Large intestine (tissue), 12 donors: ENCODE measurements at places on chromosomes 2 and 18. TPM values are rescaled to one million over a fixed set of nuclear protein-coding genes. Genes with fewer than 3 reads are reported as not detected.

DNA sequence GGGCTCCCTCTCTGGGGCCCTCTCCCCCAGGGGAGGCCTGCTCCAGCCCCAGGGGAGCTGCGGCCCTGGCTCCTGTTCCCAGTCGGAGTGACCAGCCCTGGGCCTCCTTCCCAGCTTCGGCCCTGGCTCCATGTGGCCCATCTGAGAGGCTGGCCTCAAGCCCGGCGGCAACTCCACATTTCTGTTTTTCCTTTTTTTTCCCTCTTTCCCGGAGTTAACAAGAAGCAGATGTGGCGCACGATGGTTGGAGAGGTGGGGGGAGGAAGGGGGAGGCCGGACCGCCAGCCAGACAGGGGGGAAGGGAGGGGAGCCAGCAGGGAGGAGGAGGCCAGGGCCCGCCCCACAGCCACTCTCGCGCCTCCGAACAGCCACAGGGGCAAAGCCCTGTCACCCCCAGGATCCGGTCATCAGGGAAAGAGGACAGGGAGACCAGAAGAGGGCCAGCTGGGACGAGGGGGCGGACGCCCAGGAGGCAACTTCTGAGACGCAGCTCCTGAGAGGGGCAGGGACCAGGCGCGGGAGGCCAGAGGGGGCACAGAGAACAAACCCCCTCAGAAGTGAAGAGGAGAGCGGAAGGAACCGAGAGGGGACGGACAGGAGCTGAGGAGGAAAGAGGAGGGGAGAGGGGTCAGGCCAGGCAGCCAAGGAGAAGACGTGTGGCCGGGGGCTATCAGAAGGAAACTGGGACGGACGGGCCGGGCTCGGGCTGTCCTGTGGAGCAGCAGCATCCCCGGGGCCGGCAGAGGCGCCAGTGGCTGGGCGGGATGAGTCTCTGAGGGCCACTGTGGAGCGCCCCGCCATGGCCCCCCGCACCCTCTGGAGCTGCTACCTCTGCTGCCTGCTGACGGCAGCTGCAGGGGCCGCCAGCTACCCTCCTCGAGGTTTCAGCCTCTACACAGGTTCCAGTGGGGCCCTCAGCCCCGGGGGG lies at the start of gene EMILIN1:
EMILIN1 (plus strand) TSS at position 349 of the 928 bp plus-strand sequence; CDS start at position 800, 451 bp downstream.
- peak; percentile 67 for DNase-seq

- DNase-seq: peak; percentile 86
Measured at GRCh38 chr2:72092111-72092510, 55.6 kb downstream of the CYP26B1 start.

- no peak for DNase-seq
Measured at GRCh38 chr2:178392215-178392614, 58.8 kb downstream of the PRKRA start.

Gene HOXD10
- polyA plus RNA-seq: 0.18 TPM

- DNase-seq: no peak
Measured at GRCh38 chr18:47422524-47422923, 171.1 kb upstream of the SKOR2 start.

GRCh38 chr2:36976065-36976464 lies 9.7 kb upstream of the STRN start:
- DNase-seq: no peak

Gene SPDYA
- 3.1 TPM for polyA plus RNA-seq

DNA sequence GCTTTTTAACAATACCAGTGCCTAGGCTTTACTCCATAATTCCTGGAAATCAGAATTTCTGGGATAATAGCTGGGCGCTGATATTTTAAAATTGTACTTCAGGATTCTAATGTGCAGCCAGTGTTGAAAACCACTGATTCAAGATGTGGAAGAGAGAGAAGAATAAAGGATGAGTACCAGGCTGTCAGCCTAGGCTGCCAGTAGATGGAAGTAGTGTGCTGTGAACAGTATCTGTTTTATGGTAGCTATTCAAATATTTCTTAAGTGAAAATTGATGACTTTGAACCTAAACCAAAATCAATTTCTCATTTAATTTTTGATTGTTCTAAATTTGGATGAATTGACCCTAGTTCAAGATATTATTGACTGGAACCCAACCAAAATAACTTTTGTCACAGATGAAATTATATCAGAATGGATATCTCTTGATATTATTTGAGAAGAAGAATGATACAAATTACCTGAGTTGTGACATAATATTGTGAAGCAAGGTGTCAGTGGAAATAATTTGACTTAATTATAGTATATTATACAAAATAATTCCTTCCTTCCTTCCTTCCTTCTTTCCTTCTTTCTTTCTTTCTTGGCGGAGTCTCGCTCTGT lies 88.0 kb downstream of the COMMD1 start:
- peak; percentile 40 for DNase-seq

Gene ACKR3
- 92.9 TPM for polyA plus RNA-seq

GRCh38 chr2:144659731-144660275 lies 139.9 kb upstream of the ZEB2 start:
- DNase-seq: no peak

GRCh38 chr2:1618974-1619373 lies 125.3 kb downstream of the PXDN start:
- no peak for DNase-seq

Gene YWHAQ
- polyA plus RNA-seq: 234 TPM

DNA sequence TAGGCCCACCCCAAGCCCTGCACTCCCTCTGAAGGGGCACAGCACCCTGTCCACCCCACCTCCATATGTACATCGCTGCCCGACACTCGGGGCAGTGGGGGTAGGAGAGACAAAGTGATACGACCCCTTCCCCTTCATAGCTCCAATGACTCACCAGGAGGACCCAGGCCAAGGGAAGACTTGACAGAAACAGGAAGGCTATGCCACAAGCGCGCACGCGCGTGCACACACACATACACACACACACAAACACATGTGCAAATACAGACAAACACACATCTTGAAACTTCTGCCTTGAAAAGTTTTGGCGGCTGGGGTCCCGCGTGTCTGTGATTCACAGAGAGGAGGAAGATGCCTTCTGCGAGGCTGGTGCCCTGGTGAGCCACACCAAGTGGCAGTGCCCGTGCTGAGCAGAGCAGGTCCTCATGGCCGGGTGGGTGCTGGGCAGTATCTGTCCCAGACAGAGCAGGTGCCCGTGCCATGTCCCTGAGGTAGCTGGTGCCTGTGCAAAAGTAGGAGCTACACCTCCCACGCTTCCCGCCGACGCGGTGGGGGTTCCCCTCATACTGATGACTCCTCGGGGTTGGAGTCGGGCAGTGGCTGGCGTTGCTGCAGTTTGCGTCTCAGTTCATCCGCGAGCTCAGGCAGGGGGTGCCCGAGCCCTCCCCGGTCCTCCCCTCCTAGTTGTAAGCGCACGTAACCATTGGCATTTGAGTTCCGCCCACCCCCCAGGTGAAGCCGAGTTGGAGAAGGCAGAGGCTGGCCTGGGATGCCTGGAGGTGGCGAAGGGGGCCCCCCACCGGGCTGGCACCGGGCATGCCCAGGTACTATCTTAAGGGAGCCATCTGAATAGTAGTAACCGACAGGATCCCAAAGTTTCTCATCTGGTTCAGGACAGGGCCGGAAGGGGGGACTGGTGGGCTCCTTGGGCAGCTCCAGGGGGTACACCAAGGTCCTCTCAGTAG lies 2.5 kb upstream of the ANKRD39 start:
- DNase-seq: no peak

- no peak for DNase-seq
Measured at GRCh38 chr2:100166701-100167100, 24.3 kb upstream of the AFF3 start.

Gene EN1
- polyA plus RNA-seq: not detected

GRCh38 chr2:238722883-238723282 lies 125.0 kb upstream of the TWIST2 start:
- no peak for DNase-seq

Gene ZDBF2
- polyA plus RNA-seq: 4.6 TPM

Gene KCNK3
- polyA plus RNA-seq: 3.3 TPM

GRCh38 chr2:197500503-197501131 lies 438 bp downstream of the HSPE1 start:
- peak; percentile 57 for DNase-seq

Gene SRD5A2
- 0.22 TPM for polyA plus RNA-seq
